Endothelial cell of umbilical vein (primary cell): ENCODE measurements at places on chromosomes 13 and 19.

DNA sequence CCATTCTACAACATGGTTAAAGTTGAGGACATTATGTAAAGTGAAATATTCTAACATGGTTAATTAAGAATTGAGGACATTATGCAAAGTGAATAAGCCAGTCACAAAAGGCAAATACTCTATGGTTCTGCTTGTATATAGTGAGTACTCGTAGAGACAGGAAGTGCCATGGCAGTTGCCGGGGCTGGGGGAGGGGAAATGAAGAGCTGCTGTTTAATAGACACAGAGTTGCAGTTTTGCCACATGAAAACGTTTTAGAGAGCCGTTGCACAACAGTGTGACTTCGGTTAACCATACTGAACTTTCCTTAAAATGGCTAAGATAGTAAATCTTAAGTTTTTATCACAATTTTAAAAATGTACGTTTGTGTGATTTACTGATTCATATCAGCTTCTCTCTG is 176.9 kb downstream of the SHISA2 start:
- DNase-seq: no peak

GRCh38 chr19:20259615-20260014 is 92.6 kb downstream of the ZNF486 start:
- no peak for DNase-seq

GRCh38 chr13:23321535-23322241 is 111.8 kb downstream of the SACS start:
- DNase-seq: peak; percentile 92

- DNase-seq: no peak
These were observed 759.4 kb downstream of the DIAPH3 start for GRCh38 chr13:59404331-59404730.

- no peak for DNase-seq
These were observed 32.1 kb downstream of the RASL11A start for GRCh38 chr13:27302643-27303262.
